Activated CD8-positive, alpha-beta memory T cell treated with anti-CD3 and anti-CD28 coated beads for 4 hours (primary cell): ENCODE measurements at places on chromosomes 12 and 14.

GRCh38 chr12:105332925-105333324 is 2.4 kb downstream of the C12orf75 start:
- no peak for DNase-seq

DNA sequence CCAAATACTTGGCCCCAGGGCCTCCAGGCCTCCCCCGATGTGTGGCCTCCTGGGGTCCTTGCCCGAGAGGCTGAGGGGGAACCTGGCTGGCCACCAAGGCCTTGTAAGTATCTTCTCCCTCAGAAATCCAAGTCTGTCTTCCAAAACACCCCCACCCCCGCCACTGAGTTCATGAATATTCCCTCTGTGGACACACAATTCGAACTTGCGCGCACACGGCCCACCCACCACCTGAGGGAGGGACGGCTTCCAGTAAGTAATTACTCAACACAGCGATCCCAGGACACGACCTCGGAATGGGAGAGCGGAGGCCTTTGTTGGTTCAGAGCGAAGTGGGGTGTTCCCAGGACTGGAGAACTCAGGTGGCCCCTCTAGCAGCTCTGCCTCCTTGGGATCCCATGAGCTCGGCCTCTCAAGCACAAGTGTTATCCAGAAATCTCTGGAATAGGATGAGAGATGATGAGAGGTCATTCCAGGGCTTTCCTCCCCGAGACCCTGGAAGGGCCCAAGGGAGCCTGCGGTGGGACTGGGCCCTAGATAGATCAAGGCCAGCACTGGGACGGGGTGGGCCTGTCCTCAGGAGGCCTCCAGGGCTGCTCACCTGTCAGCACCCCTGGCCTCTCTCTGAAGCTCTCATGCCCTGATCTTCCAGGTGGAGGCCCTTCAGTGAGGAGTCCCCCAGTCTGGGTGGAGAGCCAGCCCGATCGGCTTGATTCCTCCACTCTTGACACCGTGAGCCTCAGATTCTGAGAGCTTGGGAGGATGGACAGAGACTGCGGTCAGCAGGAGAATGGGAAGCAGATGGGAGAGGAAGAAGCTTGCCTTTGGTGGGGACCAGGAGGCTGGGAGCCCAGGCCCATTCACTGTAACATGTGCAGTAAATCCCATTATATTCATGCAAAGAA is 219.0 kb upstream of the RTL1 start:
- no peak for DNase-seq

DNA sequence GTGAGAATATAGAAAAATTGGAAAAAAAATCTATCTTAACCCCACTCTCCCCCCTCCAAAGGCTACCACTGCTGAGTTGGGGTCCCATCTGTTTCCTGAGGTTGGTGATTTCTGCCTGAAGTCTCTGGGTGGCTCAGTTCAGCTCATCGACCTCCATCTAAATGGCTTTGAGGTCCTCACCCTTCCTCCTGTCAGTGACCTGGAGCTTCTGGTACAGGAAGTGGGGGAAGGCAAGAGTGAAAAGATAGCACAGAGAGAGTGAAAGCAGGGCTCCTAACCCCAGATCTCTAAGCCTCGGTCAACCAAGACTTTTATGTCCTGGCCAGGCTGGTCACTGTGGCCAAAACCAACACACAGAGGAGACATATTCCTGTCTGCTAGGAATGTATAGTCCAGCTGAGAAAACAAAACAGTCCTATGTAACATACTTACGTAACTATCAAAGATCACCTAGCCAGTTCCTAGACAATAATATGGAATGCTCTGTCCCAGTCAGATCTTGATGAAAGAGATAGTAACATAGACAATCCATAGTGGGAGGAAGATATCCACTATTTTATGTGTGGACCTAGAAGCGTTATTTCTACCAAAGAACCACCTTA is 12.3 kb upstream of the KRT73 start:
- no peak for DNase-seq

GRCh38 chr14:92719421-92719820 is 29.0 kb downstream of the LGMN start:
- DNase-seq: no peak

GRCh38 chr12:130031571-130032189 is 127.9 kb upstream of the TMEM132D start:
- peak; percentile 24 for DNase-seq

DNA sequence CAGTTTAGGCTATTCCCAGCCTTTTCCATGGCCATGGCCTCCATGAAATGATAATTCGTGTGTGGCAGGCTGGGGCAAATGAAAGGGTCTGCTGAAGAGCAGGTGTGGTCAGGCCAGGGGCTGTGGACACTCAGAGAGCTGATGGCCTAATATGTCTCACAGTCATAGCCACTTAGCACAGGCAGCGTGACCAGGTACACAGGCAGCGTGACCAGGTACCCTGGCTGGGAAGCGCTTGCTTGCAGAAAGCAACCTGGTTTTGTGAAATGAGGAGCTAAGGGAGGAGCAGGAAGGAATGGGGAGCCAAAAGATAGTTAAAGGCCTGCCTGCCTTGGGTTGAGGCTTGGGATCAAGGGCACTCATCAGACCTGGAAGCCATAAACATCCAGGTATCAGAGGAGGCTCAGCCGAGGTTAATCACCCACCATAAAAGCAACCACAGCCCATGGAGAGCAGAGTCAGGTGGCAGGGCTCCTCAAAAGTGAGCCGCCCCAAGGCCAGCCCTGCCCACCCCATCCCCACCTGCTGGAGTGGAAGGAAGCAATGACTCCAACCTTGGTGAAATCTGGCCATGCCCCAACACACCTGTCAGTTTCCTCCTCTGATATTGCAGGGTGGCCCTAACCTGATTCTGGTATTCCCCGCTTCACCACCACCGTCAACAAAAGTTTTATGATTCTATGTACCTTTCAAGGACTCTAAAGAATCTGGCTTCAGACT is 8.0 kb upstream of the KRT8 start:
- DNase-seq: no peak

GRCh38 chr12:10385166-10385613 is 4.7 kb downstream of the KLRK1 start:
- DNase-seq: no peak

DNA sequence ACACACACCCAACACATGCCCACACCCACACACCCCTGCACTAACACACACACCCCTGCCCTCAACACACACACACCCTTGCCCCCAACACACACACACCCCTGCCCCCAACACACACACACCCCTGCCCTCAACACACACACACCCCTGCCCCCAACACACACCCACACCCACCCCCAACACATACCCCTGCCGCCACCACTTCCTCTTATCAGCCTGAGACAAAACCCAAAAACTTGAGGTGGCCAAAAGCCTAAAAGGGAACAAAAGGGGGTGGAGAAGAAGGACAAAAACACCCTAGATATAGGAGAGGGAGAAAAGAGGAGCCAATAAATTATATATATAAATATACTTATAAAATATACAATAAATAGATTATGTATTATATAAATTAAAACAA is 9.1 kb upstream of the DEGS2 start:
- DNase-seq: no peak

DNA sequence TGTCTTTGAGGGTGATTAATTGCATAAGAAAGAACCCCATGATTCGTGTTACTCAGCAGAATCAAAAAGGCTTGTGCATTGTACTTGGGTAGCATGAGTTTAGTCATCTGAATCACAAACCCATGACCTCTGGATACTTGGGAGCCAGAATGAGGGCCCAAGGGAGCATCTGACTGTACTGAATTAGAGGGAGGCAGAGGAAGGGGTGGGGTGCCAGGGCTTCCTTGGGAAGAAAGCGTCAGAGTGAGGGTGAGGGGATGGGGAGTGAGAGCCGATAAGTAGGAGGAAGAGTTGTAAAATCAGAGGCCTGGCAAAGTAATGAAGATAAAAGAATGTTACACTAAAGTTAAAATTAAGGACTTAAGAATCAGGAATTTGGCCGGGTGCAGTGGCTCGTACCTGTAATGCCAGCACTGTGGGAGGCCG is 29.8 kb downstream of the GPRC5D start:
- no peak for DNase-seq

- no peak for DNase-seq
Measured at GRCh38 chr14:63301891-63302534, 16.7 kb downstream of the GPHB5 start.

DNA sequence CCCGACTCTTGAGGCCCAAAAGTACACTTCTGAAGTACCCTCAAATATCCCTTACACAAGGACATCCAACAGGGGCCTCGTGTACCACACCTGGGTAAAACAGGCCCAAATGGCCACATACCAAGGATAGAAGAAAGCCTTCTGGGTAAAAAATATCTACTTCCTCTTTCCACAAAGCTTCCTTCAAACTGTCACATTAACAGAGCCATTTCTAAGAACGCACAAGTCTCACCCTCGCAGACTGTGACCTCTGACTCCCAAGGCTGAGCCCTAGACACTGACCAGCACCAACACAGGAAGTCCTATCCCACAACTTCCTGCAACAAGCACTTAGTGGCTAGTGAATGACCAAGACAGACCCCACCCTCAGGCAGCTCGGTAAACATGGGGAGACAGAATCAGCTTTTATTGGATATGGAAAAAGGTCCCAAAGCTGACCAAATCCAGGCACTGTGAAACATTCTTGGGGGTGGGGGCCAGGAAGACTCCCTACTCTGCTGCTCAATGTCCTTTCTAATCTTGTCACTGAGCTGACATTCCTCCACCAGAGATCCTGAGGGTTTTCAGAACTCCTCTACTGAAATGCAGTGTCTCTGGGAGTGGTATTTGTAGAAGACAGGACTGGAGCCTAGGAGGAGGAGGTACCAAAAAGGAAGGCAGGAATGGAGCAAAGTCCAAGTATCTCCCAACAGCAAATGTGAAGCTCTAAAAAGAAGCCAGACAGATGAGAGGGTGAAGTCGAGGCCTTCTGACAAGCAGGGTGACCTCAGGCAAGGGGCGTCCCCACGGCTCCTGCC is 15.9 kb downstream of the KCTD10 start:
- no peak for DNase-seq

DNA sequence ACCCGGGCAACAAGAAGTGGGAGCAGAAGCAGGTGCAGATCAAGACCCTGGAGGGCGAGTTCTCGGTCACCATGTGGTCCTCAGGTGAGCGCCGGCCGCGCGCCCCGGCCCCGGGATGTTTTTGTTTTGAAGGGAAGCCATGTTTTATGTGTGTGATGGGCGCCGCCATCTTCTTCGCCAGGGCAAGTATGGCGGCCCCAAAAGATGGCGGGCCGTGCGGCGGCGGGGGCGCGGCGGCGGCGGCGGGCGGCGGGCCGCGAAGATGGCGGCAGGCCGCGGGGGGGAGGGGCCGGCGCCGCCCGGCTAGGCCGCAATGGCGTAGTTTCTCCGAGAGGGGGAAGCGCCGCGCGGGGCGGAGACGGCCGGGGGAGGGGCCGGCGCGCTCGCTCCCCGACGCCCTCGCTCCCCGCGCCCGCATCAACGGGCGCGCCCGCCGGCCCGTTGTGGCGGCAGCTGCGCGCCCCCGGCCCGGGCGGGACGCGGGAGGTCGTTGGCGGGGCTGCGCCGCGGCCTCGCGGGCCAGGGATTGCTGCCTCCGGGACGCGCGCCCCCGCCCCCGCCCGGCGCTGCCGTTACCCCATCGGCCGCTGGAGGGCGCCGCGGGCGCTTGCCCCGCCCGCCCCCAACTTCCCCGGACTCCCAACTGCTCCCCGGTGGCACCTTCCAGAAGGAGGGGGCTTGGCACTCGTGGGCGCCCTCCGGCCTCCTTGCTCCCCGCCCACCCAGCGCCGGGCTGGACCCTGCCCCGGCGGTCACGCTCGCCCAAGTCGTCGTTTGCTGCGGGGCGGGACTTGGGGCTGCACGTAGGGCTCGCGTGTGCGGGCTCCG is 1.1 kb downstream of the YY1 start:
- peak; percentile 67 for DNase-seq

DNA sequence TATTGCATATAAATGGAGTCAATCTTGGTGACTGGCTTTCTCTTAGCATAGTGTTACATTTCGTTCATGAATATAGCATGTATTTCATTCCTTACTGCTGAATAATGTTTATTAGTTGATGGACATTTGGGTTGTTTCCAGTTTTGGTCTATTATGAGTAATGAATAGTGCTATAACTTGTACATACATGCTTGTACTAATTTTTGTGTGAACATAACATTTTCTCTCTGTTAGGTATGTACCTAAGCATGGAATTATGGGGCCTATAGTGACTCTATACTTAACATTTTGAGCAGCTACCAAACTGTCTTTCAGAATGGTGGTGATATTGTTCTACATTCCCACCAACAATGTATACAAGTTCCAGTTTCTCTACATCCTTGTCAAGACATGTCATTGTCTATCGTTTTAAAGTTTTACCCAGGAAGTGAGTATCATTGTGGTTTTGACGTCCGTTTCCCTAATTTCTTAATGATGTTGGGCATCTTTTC is 23.1 kb downstream of the ATP2A2 start:
- DNase-seq: no peak

DNA sequence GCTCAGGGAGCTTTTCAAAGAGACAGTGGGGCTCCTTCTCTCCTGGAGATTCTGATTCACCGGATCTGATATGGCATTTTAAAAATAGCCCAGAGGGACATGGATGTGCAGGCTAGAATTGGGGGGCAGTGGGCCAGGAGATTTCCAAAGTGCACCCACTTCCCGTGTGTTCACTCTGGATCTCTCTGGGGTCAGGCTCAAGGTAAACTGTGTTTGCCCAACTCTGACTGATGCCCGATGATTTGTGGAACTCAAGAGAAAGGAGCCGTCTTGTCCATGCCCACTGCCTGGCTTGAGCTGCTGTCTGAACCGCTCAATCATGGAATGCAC is 17.9 kb downstream of the FAM181A start:
- no peak for DNase-seq

- no peak for DNase-seq
Measured at GRCh38 chr12:79409562-79409961, 281.2 kb downstream of the PAWR start.

- DNase-seq: no peak
Measured at GRCh38 chr12:92078167-92079053, 67.2 kb downstream of the BTG1 start.

DNA sequence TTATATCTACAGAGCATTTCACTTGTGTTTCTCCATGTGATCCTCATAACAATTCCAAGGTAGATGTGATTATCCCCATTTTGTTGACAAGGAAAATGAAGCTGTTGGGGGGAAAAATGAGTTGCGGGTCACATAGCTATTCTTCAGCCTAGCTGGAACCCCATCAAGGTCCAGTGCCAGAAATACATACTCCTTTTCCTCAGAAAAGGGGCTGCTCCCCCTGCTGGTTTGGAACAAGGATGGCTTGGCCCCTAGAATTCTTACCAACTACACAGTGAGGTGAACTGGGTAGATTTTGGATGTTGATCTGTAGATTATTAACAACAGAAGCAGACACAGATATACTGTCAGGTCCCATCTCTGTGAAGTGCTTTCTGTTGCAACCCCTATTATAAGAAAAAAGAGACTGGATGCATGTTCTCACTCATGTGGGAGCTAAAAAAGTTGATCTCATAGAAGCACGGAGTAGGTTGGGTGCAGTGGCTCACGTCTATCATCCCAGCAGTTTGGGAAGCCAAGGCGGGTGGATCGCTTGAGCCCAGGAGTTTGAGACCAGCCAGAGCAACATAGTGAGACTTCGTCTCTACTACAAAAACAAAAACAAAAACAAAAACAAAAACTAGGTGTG is 8.9 kb downstream of the IKZF4 start:
- DNase-seq: no peak

GRCh38 chr14:99790978-99791376 is 2.2 kb upstream of the EML1 start:
- no peak for DNase-seq
